ENCODE measurements at places on chromosomes 13 and 19.

DNA sequence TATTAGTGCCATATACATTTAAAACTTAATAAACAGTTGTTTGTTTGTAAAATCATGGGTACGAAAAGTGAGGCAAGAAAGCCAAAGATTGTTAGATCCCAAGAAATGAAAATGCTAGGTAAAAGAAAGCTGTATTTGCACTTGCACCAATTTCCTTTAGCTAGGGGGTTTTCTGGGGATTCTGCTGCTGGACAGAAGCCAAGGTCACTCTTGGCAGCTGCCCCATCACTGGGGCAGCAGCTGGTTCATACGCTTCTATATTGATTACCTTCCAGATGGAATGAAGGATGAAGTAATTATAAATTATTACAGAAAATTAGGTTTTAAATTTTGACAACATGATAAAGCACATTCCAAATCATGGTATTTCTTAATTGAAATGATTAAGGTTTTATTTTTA, 127.4 kb downstream of the SLITRK5 start:
- no peak for DNase-seq

GRCh38 chr19:34847393-34847792, 74.4 kb upstream of the ZNF599 start:
- no peak for DNase-seq

GRCh38 chr13:94329754-94330551, 149.5 kb downstream of the DCT start:
- DNase-seq: peak; percentile 94

DNA sequence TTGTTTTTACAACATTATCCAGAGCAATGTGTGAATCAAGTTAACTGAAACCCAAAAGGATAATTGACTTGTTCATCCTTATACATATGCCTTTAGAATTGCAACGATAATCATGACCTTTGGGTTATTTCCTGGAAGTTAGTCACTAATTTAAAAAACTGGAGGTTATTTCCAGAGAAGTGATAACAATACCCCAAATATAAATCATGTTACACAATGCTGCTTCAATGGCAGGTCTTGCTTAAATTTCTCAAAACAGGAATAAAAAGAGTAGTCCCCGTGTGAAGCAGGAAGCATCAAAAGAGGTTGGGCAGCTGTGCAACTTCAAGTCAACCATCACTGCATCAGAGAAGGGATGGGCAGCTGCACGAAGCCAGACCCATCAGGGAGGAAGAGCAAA, 134.4 kb downstream of the EFNB2 start:
- DNase-seq: no peak

- DNase-seq: no peak
Measured at GRCh38 chr19:9130965-9131364, 4.2 kb upstream of the OR7G3 start.

DNA sequence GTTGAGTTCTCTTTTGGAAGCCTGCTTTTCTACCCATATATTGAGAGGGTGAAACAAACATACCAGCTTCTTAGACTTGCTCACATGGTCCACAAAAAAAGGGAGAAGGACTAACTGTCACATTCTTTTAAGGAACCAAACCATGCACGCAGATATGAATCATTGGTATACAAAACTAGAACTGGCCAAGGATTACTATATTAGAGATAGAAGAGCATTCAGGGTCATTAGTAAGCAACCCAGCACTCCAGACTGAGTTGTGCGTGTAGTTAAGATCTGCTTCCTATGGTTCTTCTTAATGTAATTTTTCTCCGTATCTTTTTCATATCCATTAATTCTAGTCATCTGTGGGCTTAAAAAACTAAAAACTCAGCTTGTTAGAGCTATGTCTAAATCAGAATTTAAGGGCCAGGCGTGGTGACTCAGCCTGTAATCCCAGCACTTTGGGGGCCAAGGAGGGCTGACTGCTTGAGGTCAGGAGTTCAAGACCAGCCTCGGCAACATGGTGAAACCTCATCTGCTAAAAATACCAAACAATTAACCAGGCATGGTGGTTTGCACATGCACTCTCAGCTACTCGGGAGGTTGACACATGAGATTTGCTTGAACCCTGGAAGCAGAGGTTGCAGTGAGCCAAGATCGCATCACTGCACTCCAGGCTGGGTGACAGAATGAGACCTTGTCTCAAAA, 19.6 kb downstream of the ALG5 start:
- DNase-seq: peak; percentile 35

DNA sequence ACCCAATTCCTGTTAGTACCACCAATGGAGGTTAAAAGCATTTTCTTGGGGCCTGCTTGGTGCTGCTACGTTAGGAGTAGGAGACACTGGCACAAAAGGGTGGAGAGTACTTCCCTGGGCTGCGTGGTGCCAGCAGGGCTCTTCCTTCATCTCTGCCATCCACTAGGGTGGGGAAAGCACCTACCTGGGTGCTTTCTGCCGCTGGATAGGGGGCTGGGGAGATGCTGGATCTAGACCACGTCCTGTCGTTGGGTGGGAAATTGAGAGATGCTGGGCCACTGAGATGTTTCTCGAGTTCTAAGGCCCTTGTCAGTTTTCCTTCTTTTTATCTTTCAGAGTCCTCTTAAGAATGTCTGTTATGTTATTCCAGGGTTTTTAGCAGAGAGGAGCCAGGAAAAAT, 6.7 kb upstream of the FCGBP start:
- no peak for DNase-seq

- DNase-seq: peak; percentile 75
Measured at GRCh38 chr19:49347835-49348234, 12.6 kb downstream of the CD37 start.
